ENCODE measurements at places on chromosomes 3 and 15. TPM values are rescaled to one million over a fixed set of nuclear protein-coding genes. Genes with fewer than 3 reads are reported as not detected.

The ZBTB20 gene
- total RNA-seq, result 10.3 TPM

The SEMA6D gene
- 31.0 TPM for total RNA-seq

The IMPG2 gene
- total RNA-seq, result 0.34 TPM

The ULK4 gene
- total RNA-seq, result 17.6 TPM

The C15orf39 gene
- 17.0 TPM for total RNA-seq

The RBMS3 gene
- total RNA-seq, result 35.3 TPM

The XCR1 gene
- not detected for total RNA-seq

The COL6A6 gene
- not detected for total RNA-seq

The CLRN1 gene
- not detected for total RNA-seq

The GOLGA8G gene
- total RNA-seq, result not detected

The ZIC4 gene
- total RNA-seq, result not detected

The CDHR4 gene
- total RNA-seq, result not detected

The EIF1B gene
- total RNA-seq, result 17.0 TPM

The RPS27L gene
- 159 TPM for total RNA-seq

The CDCP1 gene
- 3.1 TPM for total RNA-seq

The CAMK2N2 gene
- total RNA-seq, result 0.33 TPM

The CILP gene
- not detected for total RNA-seq
